DMS53 (cell line): ENCODE measurements at places on chromosomes 16 and 17.

DNA sequence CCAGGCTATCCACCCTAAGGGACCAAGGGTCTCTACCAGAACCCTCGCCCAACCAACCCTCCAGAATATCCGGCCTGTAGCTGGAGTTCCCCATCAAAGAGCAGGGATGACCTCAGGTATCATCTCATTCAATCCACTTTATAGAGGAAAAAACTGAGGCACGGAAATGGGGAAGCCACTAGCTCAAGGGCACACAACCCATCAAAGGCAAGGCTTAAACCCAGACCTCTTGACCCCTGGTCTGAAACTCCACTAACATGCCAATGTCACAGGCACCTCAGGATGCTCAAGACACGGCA, 1.6 kb downstream of the TBC1D10B start:
- no peak for DNase-seq

DNA sequence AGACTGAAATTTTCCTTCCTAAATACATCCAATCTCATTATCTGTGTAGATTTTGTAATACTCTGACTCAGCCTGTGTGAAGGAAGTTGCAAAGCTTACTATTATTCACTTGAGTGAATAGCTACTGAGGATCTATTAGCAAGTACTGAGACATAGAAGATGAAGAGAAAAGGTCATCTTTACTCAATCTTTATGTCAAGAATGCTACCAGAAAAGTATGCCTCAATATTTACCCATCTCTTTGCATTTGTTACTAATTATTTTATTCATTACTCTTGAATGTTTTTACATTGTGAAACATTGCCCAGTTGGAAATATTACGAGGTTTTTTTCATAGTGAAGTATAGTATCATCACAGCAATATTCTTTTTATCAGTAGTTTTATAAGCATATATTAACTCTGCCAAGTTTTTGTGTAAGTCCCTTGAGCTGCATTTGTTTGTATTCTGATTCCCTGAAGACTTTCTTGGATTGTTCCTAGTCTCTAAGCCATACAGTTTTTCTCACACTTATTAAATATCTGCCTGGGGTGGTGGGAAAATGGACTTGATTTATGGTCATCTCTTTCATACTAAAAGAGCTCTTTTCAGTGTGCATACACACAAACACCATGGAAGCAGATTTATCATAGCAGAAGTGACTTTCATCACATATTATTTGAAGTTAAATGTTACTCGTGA, 110.4 kb downstream of the MRTFB start:
- no peak for DNase-seq

DNA sequence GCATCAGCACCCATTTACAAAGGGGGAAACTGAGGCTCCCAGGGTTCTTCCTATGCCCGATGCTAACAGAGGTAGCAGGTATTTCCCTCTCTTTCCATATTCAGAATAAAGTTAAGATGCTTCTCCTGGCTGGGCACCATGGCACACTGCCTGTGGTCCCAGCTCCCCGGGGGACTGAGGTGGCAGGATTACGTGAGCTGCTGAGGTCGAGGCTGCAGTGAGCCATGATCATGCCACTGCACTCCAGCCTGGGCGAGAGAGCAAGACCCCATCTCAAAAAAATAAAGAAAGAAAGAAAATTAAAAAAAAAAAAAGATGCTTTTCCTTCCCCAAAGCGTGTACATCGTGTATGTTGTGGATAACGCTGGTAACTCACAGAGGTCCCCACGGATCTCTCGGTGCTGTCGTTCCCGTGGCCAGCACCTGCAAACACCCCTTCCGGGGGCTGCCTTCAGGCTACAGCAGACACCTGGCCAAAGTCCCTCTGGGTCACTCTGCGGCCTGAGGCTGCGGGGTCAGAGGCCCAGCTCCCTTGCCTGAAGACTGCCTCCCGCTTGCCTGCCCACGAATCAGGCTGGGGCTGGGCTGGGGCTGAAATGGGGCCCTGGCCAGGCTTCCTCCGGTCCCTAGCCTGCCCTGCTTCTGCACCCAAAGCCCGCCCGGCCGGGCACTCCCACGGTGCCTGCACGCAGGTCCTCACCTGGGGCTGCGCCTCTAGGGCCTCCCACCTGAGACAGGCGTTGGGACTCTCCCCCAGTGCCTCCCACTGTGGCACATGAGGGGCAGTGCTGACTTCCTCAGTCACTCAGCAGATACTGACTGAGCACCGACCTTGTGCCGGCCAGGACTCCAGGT, 63.1 kb downstream of the ZDHHC7 start:
- no peak for DNase-seq

- DNase-seq: no peak
These were observed 24.2 kb downstream of the ELAC2 start for GRCh38 chr17:12993631-12994030.

GRCh38 chr16:8742068-8742467, 55.4 kb downstream of the TMEM186 start:
- no peak for DNase-seq

- no peak for DNase-seq
These were observed 59.8 kb downstream of the NCOR1 start for GRCh38 chr17:16155536-16155935.

- peak; percentile 38 for DNase-seq
These were observed 7.1 kb upstream of the CPSF4L start for GRCh38 chr17:73268582-73269328.
